ENCODE measurements at places on chromosomes 7 and 10.

DNA sequence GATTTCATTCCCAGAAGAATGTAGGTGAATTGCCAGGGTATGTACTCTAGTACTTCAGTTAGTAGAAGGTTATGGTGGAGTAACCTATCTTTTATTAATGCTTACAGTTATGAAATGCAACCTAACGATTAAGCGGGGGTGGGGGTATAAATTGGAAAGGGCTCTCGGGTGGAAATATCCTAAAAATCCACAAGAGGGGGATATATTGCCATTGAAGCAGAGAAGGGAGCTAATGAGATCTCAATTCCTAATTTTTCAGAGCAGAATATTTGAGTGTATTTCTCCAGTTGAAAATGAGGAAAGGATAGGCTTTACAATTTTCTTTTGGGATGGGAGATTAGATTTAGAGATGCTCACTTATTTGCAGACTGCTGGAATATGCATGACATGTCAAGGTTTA, 90.8 kb downstream of the DNAJB9 start:
- no peak for DNase-seq

DNA sequence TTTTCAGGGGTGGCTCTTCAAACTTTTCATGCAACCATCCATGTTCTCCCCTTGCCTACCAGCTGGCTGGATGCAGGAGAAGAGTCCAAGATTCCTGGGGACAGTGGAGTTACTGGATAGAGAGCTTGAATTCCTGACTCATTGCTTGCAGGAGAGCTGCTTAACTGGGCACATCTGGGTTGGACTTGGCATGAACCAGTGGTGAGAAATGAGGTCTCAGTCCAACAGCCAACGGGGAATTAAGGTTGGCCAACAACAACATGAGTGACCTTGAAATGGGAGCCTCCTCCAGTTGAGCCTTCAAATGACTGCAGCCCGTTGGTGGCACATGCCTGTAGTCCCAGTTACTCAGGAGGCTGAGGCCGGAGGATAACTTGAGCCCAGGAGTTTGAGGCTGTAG, 58.1 kb upstream of the OPN4 start:
- no peak for DNase-seq

GRCh38 chr7:154676422-154677073, 326.4 kb downstream of the PAXIP1 start:
- peak; percentile 51 for DNase-seq

- DNase-seq, result no peak
Measured at GRCh38 chr10:116460219-116460618, 32.6 kb downstream of the PNLIPRP3 start.

DNA sequence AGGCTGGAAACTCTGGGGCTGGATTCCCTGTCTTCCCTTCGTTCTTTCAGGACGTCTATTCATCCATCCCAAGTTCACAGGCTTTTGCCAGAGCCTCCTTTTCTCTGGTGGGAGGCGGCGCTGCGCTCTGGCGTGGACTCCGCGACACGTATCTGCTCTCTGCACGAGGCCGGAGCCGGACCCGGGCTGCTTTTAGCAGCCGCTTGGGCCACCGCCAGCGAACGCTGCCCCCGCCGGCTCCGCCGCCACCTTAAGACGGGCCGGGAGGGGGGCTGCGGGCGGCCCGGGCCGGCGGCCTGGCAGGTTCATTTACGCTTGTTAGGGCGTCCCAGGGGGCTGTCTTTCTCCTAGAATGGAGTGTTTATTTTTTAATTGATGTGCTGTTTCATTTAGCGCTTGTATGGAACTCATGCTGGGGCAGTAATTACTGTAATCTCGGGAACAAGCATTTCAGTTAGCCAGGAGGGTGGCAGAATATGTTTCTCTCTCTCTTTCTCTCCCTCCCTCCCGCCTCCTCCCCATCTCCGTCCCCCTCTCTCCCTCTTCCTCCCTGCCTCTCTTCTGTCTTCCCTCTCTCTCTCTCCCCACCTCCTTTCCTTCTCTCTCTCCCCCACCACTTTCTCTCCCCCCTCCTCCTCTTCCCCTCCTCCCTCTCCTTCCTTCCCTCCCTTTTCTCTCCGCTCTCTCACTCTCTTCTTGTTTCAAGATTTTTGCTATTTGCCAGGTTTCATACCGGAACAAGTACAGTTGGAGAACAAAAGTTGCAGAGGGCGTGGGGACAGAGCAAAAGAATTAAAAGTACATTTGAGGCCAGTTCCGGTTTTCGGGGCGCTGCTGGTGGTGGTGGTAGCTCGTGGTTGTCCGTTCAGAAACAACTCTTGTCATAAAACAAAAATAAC, 1.3 kb upstream of the FZD8 start:
- peak; percentile 57 for DNase-seq

DNA sequence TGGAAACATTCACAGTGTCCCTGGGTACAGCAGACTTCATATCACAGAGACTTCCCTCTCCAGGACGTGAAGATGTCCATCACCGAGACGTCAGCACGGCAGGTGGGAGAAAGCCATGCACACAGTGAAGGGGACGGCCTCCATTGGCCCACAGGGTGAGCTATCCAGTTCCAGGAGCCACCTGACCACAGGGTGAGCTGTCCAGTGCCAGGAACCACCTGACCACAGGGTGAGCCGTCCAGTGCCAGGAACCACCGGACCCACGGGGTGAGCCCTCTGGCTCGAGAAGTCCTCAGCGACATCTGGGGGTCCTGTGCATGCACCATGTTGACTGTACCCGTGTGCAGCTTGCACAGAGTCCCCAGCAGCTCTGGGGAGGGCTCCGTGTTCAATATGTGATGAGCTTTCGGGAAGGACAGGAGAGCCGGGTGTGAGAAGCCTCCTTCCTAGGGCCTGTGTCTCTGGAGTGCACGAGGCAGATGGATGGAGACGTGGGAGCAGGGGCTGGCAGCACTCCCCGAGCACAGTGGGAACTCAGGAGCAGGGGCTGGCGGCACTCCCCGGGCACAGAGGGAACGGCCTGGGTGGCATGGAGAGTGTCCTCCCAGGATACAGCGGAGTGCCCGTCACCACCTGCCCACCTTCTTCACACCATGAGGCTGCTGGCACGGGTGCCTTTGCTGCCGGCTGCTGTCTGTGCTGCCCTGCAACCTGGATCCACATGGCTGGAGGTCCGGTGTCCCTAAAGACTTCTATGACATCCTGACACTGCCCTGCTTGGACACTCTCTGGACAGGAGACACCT, 616.2 kb downstream of the DNAJB6 start:
- DNase-seq, result no peak

- no peak for DNase-seq
Measured at GRCh38 chr7:138382862-138383565, 77.0 kb upstream of the TRIM24 start.

DNA sequence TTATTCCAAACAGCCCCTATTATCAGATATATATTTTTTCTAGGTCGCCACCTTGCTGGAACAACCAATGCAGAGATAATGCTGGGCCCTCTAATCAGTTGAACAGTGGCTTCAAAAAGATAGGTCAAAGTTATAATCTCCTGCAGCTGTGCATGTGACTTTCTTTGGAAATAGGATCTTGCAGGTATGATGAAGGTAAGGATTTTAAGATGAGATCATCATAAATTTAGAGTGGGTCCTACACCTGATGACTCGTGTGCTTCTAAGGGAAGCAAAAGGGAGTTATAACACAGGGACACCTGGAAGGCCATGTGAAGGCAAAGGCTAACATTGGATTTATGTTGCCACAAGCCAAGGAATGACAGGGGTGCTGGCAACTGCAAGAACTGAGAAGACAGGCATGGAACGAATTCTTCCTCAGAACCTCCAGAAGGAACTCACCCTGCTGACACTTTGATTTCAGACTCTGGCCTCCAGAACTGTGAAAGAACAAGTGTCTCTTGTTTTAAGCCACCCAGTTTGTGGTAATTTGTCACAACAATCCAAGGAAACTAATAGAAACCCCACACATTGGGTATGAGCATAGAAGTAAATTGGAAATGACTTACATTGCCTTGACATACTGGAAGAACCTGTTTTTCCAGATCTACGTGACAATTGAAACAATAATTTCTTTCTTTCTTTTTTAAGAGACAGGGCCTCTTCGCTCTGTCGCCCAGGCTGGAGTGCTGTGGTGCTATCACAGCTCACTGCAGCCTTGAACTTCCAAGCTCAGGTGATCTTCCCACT, 34.4 kb downstream of the CCDC71L start:
- DNase-seq, result no peak
